ENCODE measurements at places on chromosomes 7 and 10.

DNA sequence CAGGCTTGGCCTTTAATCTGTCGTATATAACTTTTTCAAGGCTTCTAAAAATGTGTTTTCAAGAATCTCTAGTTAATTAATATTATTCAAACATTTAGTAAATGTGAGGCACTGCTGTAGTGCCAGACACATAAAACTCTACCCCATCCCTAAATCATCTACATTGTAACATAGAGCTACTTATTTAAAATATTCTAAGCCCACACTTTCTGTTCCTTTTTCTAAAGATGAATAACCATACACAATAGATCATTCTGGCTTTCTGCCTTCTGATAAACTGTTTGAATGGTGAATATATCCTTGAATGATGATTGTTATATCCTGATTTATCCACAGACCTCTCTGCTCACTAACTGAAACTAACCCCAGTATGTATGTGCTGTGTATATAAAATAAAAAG is 41.4 kb downstream of the BRAF start:
- no peak for DNase-seq

GRCh38 chr10:100670828-100671479 is 74.4 kb upstream of the PAX2 start:
- no peak for DNase-seq

DNA sequence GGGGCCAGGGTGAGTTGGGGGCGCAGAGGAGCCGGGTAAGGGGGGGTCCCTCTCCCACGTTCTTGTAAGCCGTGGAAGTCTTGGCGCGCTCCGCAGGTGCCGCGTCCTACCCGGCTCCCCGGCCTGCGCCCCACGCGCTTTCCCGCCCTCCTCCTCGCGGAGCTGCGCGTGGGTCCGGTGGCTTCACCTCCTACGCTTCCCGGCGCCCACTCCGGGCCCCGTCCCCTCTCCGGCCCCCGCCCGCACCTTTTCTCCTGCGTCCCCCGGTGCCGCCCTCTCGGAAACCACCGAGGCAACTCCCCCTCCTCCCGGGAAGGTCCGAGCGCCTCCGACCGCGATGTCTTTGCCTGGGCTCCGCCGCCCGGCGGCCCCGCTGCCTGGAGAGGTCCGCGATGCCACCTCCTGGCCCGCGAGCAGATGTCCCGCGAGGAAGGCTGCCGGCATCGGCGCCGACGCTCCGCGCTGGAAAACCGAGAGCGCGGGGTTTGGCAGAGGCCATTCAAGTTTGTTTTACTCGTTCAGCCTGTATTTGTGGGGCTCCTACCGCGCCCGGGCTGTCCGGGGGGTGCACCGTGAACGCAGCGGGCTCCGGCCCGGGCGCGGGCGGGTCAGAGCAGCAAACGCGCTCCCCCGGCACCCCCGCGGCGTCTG is 2.4 kb upstream of the NKX6-2 start:
- DNase-seq, result no peak

DNA sequence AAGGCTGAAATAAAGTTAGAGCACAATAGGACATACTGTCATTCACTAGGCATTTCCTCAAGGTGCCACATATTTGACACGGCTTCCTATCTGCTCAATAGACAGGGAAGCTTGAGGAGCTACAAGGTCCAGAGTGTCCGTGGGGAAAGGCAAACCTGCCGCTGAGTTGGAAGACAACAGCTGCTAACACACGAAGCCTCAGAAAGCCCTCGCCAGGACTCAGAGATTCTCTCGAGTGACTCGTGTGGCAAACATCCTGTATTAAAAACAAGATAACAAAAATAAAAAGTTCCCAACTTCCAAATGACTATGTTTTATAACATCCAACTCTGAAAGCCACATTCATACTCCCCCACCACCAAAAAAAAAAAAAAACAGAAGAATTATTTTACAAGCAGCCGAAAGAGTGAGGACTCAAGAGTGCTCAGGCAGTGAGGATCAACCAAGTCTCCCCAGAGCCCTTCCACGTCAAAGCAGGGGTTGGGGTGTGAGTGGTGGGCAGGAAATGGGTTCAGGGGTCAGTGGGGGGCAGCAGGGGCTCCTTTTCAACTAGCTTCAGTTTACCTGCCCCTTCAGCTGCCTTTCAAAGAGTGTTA is 67.6 kb downstream of the STK17A start:
- DNase-seq, result no peak

- DNase-seq, result no peak
These were observed 44.2 kb upstream of the GPR26 start for GRCh38 chr10:123621916-123622315.

- DNase-seq, result no peak
These were observed 145.5 kb downstream of the TCF7L2 start for GRCh38 chr10:113095419-113096127.

GRCh38 chr7:138608275-138608674 is 92.9 kb downstream of the SVOPL start:
- DNase-seq, result no peak

DNA sequence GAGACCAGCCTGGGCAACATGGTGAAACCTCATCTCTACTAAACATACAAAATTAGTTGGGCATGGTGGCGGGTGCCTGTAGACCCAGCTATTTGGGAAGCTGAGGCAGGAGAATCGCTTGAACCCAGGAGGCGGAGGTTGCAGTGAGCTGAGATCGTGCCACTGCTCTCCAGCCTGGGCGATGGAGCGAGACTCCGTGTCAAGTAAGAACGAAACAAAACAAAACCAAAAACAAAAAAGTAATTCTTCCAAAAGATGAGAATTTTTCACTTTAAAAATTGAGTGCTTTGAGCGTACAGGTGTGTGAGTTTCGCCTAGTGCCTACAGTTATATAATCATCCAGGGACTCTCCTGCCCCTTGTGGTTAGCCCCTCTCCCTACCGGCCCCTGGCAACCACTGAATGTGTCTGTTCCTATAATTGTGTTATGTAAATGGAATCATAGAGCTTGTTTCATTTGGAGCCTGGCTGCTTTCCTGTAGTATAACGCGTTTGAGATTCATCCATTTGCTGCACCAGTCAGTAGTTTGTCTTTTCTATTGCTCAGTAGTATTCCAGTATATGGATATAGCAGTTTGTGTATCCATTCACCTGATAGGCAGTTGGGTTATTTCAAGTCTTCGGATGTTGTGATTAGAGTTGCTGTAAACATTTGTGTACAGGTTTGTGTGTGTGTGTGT is 80.0 kb downstream of the RBM33 start:
- no peak for DNase-seq

GRCh38 chr7:44447874-44448425 is 42.5 kb downstream of the NUDCD3 start:
- DNase-seq, result no peak

DNA sequence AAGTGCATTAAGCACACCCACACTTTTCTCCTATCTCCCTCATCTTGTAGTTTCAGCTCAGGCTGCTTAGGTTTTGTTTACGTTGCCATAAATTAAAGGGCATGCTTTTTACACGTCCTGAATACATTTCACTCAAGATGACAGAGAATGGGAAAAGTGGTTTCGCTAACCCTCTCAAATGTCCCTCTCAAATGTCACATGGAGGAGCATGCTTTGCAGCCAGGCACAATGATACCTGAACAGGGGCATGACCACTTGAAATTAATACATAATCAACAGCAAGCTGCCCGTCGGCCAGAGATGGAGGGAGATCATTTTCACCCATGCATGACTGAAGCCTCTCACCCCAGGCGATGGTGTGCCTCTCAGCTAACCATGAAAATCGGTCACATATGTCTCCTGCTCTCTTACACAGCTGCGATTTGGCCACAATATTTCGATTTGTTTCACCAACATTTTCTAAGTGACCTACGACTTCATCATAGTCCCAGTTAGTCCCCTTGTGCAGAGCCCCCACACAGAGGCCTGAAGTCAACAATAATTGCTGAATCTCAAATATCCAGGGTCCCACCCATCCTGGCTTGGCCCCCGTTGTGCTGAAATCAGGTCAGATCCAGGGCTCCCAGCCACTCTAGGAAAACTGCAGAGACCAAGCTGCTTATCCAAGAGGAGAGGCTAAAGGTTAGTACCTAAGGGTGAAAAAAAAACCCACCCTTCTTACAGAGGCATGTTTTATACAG is 373.9 kb upstream of the NFE2L3 start:
- DNase-seq, result no peak

DNA sequence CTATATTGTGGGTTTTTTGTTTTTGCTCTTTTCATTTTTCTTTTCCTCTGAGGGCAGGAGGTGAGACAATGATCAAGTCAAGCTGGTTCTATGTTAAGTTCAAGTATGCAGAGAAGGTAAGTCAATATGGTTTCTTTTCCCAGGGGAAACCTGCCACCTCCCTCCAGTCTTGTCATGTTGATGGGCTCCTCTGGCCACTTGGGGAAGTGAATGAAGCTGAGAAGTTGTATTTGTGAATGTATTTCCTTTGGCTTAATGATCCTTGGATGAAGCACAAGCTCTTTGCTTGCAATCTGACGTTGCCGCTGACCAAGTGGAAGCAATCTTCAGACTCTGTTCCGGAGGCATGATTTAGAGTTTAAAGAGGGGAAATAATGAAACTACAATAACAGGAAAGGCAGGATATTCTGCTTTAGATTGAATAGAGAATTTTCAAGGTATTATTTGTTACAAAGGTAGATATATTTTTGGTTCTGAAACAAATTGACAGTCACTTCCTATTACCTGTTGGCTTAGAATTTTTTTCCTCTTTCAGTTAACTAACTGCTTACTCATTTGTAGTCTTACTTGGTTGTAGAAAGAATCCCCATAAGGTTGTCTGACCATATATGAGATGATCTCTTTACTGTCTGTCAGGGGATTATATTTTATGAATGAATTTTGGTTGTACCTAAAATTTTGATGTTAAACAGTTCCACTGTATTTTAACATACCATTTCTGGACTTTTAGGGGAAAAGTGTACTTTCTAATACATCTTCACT is 369.6 kb downstream of the AUTS2 start:
- DNase-seq, result no peak

- no peak for DNase-seq
These were observed 251.4 kb upstream of the HABP2 start for GRCh38 chr10:113301342-113301984.

DNA sequence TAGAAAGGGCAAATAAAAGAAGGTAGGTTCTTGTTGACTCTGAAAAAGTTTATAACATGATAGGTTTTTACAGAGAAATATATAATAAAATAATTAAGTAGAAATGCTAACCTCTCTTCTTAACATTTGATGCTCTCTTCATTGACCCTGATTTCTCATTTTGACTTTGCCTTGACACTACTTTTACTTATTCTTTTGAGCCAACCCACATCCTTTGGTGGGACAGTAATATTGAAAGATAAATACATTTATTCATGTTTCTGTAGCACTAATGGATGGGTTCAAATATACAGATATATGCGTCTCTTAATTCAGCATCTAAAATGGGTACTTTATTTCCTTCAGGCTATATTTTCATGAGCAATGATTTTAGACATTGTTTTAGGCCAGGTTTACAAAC is 34.4 kb downstream of the DDC start:
- DNase-seq, result no peak

GRCh38 chr7:151110941-151111645 is 24.8 kb downstream of the AGAP3 start:
- DNase-seq, result peak; percentile 63

- DNase-seq, result no peak
These were observed 72.6 kb downstream of the JAZF1 start for GRCh38 chr7:28107960-28108359.

- DNase-seq, result no peak
These were observed 129.0 kb upstream of the C7orf33 start for GRCh38 chr7:148461392-148462179.

DNA sequence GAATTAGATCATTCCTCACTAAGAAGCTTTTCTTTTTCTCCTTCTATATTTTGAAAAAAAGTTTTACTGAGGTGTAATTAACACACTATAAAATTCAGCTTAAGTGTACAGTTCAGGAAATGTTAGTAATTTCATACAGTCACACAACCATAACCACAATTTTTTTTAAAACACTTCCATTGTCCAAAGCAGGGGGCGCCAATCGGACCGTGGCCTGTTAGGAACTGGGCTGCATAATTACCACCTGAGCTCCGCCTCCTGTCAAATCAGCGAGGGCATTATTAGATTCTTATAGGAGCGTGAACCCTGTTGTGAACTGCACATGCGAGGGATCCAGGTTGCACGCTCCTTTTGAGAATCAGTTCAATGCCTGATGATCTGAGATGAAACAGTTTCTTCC is 427.1 kb downstream of the TFEC start:
- no peak for DNase-seq

DNA sequence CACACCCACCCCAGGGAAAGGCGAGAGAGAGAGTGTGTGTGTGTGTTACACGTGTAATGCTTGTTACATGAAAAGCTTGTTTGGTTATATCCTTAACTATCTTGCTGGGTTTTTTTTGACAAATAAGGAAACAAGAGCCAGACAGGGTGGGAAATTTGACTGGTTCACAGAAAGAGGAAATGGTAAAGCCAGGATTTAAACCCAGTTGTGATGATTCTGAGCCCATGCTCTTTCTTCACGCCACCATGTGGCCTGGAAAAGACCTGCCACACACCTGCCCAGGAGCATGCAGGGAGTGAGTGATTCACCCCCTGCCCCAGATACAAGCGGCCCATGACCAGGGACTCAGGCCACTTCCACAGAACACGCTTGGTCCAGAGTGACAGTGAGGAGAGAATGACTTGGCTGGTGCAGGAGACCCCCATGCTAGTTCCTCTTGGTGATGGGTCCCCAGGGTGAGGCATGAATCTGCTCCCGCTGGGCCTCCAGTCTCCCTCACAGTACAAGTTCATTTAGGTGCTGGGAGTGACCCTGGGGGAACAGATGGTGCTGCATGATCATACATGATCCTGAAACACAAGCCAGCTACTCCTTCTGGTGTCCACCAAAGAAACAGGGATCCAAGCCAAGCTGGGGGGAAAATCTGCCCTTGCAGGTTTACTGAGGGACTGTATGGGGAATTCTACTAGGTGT is 21.0 kb upstream of the EIF5AL1 start:
- DNase-seq, result no peak

DNA sequence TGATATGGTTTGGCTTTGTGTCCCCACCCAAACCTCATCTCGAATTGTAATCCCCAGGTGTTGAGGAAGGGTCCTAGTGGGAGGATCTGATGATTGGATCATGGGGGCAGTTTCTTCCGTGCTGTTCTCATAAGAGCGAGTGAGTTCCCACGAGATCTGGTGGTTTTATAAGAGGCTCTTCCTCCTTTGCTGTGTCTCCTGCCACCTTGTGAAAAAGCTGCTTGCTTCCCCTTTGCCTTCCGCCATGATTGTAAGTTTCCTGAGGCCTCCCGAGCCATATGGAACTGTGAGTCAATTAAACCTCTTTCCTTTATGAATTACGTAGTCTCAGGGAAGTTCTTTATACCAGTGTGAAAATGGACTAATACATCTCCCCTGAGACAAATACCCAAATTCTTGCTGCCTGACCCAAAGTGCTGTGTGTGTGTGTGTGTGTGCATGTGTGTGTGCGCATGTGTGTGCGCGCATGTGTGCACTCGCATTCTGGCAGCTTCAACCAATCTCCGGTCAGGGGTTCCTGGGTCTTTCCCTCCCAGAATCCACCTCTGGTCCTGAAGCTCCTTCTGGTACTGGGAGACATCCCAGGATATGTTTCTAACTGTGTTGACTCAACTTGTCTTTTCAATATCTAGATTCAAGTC is 98.1 kb upstream of the LRRC4 start:
- DNase-seq, result no peak

GRCh38 chr10:35327790-35328403 is 8.4 kb upstream of the CCNY start:
- DNase-seq, result no peak

GRCh38 chr10:118412932-118413331 is 70.8 kb upstream of the FAM204A start:
- DNase-seq, result no peak

All from COR-L47 (cell line).